Tongue (tissue), 3 donors: ENCODE measurements at places on chromosomes 12 and 14.
A peak's percentile ranks its signal among the peaks of the same experiment; 100 is the strongest.

DNA sequence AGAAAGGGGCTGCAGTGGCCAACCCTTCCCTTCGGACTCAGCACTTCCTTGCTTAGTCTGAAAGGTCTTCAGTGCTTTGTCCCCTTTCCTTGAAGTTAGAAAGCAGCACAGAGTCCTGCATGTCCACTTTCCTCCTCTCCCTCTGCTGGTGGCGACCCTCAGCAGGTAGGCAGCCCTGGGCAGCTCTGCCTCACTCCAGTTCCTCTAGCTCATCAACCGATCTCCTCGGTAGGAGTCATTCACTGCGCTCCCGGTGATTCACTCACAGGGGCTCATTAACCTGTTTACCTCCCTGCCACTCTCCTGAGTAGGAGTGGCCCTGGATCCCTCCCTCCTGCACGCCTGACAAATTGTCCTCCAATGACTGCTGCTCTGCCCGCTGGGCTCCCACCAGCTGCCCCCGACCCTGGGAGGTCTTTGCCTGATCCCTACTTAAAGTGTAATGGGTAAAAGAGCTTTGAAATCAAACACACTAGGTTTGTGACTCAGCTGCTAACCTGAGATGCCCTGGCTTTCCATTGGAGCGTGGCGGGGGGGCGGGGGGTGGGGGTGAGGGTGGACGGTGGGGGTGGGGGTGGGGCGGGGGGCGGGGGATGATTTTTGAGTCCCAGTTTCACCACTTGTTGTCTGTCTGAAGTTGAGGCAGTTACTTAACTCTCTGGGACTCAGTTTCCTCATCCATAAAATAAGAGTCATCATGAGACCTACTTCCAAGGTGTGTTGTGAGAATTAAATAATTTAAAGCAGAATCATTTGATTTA lies 4.2 kb downstream of the SCNN1A start:
- no peak for DNase-seq

DNA sequence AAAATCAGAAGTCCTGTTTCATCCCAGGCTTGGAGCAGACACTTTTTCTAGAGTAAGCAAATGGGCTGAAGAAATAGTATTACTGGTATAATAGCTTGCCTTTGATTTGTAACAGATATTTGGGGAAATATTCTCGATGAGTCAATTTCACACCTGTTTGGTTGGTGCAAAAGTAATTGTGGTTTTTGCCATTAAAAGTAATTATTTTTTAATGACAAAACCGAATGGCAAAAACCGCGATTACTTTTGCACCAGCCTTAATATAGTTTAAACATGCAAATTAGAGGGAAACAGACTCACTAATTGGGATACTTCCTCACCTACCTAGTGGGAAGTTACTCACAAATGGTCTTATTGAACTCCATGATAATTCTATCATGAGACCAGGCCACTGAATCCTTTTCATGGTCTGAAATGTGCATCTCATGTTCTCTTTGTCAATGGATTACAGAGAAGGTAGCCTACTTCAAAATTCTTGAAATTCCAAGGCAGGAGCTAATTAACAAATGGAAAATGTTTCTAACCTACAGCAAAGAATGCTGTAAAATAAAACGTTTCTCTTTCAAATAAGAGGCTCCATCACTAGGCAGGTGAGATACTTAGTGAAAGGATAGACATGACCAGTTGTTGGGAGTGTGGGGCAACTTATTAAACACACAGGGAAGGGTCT lies 391.3 kb downstream of the EMP1 start:
- no peak for DNase-seq

- DNase-seq = peak; percentile 84
Observed at GRCh38 chr12:87848248-87848868, 180.8 kb downstream of the C12orf50 start.

GRCh38 chr14:89793367-89793716 lies 161.2 kb downstream of the EFCAB11 start:
- no peak for DNase-seq

GRCh38 chr14:104882325-104882973 lies 17.4 kb downstream of the CEP170B start:
- no peak for DNase-seq

GRCh38 chr12:53670971-53671370 lies 4.9 kb downstream of the ATP5MC2 start:
- DNase-seq = no peak

DNA sequence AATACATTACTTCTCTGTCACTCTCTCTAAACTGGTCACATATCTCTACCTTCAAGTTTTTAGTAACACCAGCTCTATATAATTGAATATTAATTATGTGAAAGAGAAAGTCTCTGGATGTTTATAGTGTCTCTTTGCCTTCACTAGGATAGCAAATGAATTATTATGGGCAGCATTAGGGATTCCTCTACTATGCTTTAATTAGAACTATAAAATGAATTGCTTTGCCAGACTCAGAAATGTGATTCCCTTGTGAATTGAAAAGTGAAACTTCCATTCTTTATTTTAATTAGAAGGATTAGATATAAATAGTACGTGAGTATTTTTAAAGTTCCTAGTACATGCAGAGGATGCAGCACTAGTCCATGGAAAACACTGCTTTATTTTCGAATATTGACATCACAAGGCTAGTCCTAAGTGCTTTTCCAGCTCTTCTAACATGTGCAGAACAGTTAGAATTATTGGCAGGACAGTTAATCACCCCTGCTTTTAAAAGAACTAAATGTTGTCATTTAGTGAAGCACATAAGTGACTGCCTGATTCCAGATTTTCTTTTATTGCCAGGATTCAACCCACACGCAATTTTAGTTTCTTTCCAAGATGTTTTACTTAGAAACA lies 23.0 kb upstream of the REP15 start:
- DNase-seq = peak; percentile 40

GRCh38 chr14:60356386-60356785 lies 107.4 kb downstream of the PPM1A start:
- no peak for DNase-seq

GRCh38 chr12:4003576-4003975 lies 130.4 kb upstream of the PARP11 start:
- DNase-seq = no peak

DNA sequence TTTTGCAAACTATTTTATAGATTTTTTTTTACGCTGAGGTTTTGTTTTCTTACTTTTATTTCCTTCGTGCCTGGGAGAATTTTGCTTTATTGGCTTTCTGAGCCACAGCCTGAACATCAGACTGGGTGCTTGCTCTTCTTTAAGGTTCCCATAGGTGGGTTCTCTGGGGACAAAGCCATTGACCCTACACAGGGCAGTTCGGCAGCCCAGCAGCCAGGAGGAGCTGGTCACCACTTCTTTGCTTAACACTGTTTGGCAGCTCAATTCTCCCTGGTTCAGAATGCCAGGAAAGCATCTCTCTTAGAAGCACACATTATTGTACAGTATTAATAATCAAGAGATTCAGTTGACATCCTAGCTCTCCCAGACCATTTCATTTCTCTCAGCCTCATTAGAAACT lies 140.8 kb upstream of the NEDD1 start:
- no peak for DNase-seq

GRCh38 chr14:59509101-59509500 lies 24.8 kb downstream of the JKAMP start:
- DNase-seq = no peak

- DNase-seq = no peak
Observed at GRCh38 chr12:86713121-86713520, 456.9 kb upstream of the MGAT4C start.

DNA sequence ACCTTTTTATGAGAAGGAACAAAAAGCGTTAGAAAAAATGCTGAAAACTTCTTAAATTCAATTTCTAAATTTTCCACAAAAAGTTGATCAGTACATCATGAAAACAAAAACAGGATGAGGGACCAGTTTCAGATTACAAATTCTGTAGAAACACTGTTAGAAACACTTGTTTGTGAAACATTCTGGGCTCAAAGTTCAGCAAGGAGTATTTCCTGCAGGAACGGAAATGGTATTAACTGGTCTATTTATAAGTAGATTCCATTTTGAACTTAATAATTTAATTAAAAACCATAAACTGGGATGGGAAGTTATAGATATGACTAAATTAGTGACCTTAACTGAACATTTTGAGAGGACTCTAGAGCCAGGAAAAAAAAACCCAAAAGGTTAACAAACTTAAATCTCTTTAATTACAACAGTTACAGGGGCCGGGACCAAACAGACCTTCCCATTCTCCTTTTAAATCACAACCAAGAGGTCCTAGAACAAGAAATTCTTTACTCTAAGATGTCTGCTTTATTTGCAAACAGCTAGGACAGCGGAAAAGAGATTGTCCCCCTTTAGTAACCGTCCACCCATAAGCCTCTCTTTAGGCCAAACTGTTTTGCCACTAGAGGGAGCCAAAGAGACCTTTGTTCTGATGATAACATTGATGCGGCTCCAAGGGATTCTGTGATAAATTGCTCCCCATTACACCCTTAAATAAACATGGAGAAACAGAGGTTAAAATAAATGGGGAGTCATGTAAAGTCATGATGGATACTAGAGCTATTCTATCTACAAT lies 69.0 kb upstream of the RERGL start:
- DNase-seq = peak; percentile 10

- peak; percentile 30 for DNase-seq
Observed at GRCh38 chr14:61505815-61506809, 184.7 kb downstream of the PRKCH start.

- no peak for DNase-seq
Observed at GRCh38 chr14:99947695-99948094, 117.5 kb upstream of the EVL start.

DNA sequence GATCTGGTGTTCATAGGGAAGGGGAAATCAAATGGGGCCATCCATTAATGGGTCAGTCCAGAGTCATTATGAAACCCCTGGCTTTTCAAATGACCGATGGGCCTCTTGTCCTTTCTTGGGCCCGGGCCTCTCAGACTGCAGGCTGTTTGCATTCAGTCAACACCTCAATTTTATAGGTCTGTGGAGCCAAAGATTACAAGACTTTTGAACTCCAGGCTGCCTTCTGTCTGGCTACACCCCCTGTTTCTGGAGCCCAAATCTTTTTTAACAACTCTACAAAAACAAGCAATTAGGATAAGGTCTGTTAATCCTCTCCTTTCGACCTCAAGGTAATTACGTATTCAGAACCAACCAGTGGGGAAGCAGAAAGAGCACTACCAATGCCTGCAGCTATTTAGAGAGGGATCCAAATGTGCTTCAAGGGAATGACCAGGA lies 35.6 kb downstream of the DUSP6 start:
- DNase-seq = no peak

- DNase-seq = no peak
Observed at GRCh38 chr12:91432089-91432488, 249.5 kb upstream of the DCN start.

DNA sequence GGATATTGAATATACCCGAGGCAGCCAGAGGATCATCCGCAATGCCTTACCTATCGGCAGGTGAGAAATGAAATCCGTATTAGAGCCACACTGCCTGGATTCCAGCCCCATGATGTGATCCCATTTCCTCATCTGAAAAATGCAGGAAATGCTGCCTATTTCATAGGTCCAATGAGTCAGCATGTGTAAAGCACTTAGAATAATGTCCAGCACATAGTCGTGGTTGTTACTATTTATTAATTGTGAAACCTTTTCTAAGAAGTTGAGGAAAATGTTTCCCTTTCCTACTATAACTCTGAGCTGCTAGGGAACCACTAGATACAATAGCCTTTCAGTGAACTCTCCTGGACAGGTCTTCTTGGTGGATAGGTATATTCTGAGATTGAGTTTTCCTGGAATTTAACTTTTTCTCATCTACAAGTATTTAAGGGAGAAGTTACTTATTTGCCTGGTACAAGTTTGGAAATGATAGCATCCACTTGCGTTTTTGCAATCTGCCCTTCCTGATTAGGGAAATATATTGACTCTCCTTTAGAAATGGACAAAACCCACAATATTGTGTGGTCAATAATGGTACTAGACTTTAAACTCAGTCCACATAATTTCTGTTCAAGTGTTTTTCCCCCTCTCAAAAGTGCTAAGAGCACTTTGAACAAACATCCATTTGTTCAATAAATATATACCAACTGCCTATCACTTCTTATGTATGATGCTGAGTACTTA lies 12.2 kb downstream of the POLR3B start:
- no peak for DNase-seq

DNA sequence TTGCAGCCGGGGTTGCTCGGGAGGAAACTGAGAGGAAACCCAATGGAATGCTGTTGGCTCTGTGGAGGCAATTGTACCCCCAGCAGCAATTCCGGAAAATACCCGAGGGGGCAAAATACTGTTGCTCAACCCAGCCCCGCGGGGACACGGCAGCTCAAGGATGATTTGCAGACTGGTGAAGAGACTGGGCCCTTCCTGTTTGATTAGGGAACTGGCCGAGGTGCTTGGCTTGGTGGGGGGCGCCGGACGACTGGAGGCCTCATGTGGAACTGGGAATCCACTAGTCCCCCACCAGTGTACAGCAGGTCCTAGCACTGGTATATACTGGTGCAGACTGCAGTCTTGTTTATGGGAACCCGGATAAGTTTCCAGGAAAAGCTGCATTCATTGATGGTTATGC lies 10.3 kb upstream of the RNASE12 start:
- no peak for DNase-seq

- DNase-seq = no peak
Observed at GRCh38 chr14:67690011-67690410, 5.6 kb downstream of the RDH11 start.

- no peak for DNase-seq
Observed at GRCh38 chr12:102873077-102873476, 44.0 kb downstream of the PAH start.

GRCh38 chr14:74325446-74325845 lies 22.7 kb upstream of the ABCD4 start:
- DNase-seq = no peak

- peak; percentile 51 for DNase-seq
Observed at GRCh38 chr14:99579120-99579836, 24.7 kb downstream of the CCDC85C start.

GRCh38 chr14:64828071-64828470 lies 51.6 kb downstream of the SPTB start:
- peak; percentile 88 for DNase-seq

GRCh38 chr12:111308473-111308872 lies 60.4 kb downstream of the PHETA1 start:
- DNase-seq = no peak

DNA sequence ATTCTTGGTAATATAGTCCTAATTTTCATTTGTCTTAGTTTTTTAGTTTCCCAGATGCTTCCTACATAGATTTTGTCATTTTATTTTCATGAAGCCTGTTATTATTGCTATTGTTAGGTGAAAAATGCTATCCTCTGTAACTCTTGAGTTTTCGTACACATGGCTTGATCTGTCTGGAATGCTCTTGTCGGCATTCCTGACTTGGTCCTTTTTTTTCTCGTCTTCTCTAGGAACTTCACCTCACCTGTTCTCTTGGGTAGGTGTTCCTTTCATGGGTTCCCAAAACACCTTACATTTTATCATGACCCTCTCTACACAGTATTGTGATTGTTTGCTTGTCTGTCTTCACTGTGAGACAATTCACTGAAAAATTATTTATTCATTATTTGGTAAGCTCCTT lies 267.4 kb downstream of the TMTC2 start:
- DNase-seq = no peak

DNA sequence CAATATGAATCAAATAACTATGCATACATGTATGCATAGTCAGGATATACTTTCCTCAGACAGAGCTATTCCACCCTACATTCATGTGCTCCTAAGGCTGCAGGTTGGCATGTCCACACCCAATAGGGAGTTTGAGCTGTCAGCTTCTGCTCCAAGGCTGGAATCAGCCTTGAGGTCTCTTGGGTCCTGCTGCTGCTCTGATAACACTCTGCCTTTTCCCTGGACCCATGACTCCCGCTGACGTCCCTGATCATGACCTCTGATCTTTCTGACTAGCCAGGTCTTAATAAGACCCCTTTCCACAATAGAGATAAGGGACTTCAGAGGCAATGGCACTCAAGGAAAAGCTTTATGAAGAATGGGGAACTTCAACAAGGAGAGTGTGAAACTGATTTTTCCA lies 5.7 kb downstream of the PITPNM2 start:
- no peak for DNase-seq

- no peak for DNase-seq
Observed at GRCh38 chr12:107368586-107368985, 275.2 kb upstream of the CRY1 start.
